Right cardiac atrium (tissue), 5 donors: ENCODE measurements at places on chromosomes 5 and 9. TPM values are rescaled to one million over a fixed set of nuclear protein-coding genes. Genes with fewer than 3 reads are reported as not detected.

DNA sequence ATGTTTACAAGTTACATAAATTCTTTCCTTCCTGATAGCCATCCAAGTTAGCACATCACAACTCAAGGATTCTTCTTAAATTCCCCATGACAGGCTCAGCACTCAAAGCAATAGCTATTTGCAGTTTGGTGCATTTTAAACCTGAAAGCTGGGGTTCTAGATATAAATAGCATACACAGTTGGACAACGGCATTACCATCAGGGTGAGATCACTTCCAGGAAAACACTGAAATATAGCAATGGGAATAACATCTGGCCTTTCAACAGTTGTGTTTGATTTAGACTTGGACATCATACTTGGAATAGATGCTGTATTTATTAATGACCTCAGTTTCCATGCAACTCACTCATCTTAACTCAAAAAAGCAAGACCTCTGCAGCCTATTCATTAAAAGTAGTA is 24.7 kb upstream of the LECT2 start:
- no peak for DNase-seq

GRCh38 chr5:33867241-33867640 is 24.5 kb downstream of the ADAMTS12 start:
- DNase-seq: no peak

DNA sequence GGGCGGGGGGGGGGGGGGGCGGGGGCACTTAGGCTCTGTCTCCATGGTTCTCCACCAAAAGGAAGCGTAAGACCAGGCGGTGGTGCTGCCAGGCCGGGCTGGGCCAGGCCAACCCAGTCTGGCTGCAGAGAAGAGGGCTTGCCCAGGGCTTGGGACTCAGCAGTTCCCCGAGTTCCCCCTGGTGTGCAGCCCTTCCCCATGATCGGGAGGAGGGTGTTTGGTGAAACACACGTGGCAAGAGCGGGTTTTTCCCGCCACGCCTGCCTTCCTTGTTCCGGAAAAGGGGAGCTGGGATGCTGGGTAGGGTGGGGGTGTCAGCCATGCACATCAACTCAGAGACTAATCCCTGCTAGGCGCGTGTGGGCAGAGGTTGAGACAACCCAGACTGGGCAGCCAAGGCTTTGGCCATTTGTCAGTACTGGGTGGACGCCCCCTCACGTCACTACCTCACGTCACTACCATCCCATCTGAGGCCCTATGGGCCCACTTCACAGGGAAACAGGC is 32.9 kb downstream of the PRRX2 start:
- peak; percentile 89 for DNase-seq

DNA sequence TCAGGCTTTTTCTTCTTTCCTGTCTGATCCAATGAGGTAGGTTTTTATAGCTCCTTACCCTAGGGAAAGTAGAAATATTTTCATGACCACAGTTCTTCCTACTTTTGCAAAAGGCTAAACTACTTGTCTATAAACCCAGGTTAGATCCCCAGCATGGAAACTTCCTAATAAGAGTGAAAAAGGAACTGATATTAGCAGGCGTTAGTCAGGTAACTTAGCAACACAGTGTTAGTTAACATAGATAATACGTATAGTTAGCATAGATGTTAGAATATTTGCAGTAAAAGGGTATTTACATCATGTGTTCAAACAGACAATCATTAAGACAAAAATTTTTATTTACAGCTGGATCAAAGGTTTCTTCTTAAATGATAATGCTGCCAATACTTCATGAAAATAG is 162.9 kb upstream of the DAB2 start:
- DNase-seq: no peak

DNA sequence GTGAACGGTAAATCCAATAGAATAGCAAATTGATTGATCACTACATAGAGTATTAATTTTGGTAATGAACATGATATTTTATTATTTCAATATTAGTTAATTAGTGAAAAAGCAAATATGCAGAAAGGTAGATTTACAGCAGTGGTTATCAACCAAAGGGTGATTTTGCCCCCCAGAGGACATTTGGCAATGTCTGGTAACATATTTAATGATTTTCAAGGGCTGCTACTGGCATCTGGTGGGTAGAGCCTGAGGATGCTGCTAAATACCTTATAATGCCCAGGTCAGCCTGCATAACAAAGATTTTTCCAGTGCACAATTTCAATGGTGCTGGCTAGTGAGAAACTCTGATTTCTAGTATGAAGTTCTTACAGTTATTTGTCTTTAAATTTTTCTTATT is 1313.7 kb downstream of the PTPRD start:
- DNase-seq: no peak

GRCh38 chr5:143279698-143280097 is 123.8 kb downstream of the NR3C1 start:
- DNase-seq: no peak

GRCh38 chr9:120110520-120110919 is 469.4 kb downstream of the CDK5RAP2 start:
- no peak for DNase-seq

DNA sequence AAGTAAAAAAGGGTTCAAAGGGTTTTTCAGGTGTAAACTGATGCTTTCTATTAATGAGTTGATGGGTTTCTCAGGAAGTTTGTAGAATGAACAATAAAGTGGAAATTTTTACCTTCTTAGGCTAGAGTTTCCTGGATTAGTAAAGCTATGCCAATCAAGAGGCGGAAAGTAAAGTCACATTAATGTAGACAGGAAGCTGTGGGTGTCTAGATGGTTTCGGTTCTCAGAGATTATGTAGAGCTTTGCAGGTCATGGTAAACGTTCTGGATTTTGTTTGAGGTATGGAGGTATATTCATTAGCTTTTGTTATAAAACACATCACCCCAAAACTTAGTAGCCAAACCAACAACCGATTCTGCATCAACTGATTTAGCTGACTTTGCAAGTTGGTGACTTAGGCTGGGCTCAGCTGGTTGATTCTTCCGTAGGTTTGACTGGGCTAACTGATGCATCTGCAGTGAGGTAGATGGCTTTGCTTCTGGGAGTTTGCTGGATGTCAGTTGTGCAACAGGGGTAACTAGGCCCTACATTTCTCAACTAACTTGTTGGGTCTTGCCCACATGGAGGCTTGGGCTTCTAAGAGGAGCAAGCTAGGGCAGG is 273.8 kb downstream of the MSX2 start:
- DNase-seq: no peak

DNA sequence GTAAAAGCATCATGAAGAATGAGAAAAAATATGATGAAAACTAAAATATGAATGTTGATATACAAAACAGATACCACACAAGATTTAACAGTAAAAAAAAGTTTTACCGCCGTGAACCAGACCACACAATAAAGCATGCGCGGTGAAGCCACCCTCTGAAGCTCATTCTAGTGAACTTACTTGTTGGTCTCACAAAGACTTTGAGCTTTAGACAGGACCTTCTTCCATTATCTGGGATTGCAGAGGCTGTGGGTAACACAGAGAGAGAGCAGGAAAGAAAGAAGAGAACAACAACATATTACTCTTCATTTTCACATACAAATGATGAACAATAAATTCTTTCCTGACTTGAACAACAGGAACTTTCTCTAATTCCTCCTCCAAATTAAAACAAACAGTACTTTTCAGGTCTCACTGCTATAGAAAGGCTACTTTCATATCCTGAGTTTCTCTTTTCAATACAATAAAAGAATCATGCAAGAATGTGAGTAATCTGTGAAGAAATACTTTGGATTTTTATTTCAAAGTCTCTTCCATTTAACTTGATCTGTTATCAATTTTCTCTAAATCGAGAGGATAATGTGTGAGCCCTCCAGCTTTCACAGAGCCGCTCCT is 283.1 kb downstream of the EFNA5 start:
- DNase-seq: no peak

DNA sequence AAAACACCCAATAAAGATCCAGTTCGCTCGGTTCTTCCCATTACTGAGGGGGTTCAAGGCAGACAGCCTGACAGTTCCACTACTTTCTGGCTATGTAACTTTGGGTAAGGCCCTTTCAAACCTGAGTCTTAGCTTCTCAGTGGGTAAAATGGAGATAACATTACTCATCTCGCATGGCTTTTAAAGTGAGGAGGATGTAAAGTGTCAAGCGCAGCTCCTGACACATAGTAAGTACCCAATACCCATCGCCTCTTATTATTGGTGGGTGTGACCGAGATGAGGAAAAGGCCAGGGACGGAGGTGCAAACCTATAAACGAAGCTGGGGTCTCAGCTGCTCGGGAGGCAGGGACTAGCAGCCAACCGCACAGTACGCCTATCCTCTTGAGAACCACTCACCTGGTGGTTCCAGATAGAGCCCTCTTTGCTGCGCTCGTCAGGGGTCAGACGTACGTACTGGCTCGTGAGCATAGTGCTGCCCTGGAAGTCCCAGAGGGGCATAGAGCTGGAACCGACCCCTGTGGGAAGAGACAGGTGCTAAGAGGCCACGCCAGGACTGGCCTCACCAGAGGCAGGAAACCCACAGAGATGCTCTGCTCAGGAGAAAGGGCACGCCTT is 584 bp downstream of the LMAN2 start:
- peak; percentile 61 for DNase-seq

DNA sequence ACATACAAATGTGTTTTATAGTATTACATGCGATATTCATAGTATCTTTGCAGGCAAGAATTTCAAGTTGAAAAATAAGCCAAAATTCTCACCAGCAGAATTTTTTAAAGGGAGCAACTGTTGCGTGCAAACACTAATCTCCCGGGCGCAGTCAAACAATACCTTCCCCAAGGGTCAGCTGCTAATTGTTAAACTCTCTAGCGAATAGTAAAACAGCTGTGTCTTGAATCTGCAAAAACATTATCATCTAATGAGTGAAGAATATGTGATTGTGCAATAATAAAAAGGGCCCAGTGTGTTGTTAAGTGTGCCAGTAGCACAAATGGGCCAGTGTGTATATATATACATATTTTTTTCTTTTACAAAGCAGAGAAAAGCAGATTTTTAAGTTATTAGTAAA is 131.4 kb downstream of the CCDC192 start:
- DNase-seq: no peak

DNA sequence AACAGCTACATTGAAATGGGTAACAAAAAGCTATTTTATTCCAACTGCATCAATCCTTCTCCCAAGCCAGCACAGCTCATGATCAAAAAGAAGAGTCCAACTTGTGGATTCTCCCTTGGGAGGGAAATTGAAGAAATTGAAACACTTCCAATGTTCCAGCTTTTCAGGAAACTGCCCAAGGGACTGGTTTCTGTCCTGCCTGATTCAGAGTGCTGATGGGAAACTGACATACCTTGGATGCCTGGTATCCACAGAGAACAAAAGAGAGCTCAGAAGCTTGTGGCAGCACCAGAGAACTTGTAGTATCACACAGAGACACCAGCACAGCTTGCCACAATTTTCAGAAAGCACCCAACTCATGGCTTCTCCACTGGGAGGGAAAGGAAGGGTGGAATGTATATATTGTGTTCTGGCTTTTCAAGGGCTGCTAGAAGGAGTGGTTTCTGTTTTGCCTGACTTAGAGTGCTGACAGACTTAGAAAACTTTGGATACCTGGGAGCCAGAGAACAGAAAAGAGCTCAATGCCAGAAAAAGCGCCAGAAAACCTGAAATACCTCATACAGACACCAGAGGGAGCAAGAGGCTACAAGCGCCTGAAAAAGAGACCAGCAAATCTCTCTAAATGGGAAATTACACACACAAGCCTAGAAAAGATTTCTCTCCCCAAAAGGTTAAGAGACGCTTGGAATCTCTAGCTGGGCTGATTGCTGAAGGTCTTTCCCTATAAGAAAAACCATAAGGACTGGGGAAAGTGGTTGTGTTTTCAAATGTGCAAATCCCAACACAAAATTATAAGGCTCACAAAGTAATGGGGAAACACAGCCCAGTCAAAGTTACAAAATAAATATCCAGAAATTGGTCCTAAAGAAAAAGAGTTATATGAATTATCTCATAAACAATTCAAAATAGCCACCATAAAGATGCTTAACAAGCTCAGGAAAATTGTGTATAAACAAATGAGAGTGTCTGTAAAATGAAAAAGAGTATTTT is 178.8 kb downstream of the SPOCK1 start:
- DNase-seq: no peak

DNA sequence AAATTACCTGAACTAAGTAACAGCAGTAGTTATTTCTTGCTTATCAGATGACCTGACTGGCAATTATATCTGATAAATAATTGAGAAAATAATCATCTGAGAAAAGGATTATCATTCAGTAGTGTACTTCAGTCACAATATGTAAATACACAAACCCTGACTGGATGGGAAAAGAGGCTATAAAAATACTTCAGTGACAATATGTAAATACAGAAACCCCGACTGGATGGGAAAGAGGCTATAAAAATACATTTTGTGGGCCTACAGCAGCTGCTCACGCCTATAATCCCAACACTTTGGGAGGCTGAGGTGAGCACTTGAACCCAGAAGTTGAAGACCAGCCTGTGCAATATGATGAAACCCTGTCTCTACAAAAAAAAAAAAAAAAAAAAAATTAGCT is 11.1 kb downstream of the UBAP2 start:
- no peak for DNase-seq

DNA sequence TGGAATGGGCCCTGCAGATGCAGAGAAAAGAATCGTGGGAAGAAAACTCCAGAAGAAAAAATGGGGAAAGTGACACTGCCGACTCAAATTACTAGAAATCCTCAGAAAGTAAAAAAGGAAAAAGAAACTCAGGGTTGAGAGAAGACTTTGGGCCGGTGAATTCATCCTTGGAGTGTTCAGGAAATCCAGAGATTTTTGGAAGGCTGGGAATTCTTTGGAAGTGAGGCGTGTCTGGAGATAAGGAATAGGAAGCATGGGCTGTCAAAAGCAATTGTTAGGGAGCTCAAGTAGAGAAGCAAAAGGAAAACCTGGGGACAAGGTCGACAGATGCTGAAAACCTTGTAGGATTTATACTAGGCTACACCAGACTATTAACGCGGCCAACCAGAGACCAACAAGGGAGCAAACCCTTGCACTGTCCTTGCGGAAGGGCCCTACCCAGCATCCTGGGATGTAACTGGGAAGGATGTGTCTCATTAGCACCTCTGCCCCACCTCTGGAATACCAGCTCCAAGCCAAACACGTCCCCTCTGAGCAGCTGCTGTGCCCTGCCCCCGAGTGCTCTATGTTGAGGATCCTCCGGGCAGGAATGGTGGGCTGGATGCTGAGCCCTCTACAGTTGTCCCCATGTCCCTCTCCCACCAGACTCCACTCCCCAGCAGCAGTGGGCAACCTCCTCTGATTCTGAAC is 11.6 kb downstream of the DAB2IP start:
- no peak for DNase-seq

DNA sequence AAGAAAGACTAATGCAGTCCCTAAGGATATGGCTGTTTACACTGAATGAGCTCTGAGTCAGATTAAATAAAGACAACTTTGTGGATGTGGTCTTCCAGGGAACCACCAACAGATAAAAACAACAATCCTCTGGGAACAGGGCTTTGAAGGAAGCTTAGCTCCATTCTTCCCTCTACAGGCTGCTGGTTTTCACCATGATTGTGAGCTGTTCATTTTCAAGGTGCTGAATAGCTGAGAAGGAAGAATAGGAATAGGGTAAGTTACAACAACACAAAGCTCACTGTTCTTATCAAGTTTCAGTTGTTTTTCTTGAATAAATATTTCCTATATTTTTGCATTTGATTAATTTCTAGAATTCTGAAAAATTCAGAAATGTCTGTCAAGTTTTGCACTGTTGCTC is 25.9 kb upstream of the PTAR1 start:
- DNase-seq: no peak

- peak; percentile 85 for DNase-seq
These were observed 166.8 kb downstream of the ARHGEF28 start for GRCh38 chr5:73792687-73793320.

SPAAR gene
- 5.6 TPM for total RNA-seq

PCDHGB4 gene
- 5.2 TPM for total RNA-seq

CCDC183 gene
- 5.0 TPM for total RNA-seq

TICAM2 gene
- 4.3 TPM for total RNA-seq

ENTREP1 gene
- total RNA-seq: 26.5 TPM

PPP3R2 gene
- total RNA-seq: not detected

GIN1 gene
- total RNA-seq: 13.0 TPM

CCL28 gene
- 0.58 TPM for total RNA-seq

ENHO gene
- total RNA-seq: 0.67 TPM

CTNND2 gene
- total RNA-seq: 14.0 TPM
